ENCODE measurements at places on chromosomes 12 and 14. TPM values are rescaled to one million over a fixed set of nuclear protein-coding genes. Genes with fewer than 3 reads are reported as not detected.

DNA sequence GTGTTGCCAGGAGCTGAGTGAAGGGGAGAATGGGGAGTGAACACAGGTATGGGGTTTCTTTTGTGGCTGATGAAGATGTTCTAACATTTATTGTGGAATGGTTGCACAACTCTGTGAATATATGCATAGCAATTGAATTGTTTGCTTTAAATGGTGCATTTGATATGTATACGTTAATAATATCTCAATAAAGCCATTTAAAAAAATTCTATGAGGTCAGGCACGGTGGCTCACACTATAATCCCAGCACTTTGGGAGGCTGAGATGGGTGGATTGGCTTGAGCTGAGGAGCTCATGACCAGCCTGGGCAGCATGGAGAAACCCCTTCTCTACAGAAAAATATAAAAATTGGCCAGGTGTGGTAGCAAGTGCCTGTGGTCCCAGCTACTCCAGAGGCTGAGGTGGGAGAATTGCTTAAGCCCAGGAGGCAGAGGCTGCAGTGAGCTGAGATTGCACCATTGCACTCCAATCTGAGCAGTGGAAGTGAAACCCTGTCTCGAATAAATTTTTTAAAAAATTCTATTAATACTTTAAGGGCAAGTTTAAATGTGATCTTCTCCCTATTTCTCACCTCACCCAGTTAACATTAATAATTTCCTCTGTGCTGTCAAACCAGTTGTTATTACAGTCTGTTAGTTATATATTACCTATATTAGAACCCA, 65.3 kb downstream of the DENND5B start:
- no peak for DNase-seq

DNA sequence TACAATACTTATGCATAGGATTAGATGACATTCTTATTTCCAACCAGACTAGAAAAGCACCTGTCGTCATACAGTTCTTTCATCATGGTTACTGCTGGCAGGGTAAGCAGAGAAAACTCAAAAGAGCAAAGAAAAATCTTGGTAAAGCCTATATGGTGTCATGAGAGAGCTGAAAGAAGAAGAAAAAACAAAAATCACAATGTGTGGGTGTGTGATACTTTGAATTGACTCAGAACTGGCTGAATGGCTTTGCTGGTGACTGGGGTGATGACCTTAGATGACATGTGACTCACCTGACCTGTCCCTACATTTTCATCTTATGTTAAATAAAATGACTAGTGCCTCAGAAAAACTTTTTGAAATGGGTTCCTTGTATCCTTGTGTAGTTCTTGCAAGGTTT, 278.1 kb upstream of the LMO3 start:
- DNase-seq = no peak

DNA sequence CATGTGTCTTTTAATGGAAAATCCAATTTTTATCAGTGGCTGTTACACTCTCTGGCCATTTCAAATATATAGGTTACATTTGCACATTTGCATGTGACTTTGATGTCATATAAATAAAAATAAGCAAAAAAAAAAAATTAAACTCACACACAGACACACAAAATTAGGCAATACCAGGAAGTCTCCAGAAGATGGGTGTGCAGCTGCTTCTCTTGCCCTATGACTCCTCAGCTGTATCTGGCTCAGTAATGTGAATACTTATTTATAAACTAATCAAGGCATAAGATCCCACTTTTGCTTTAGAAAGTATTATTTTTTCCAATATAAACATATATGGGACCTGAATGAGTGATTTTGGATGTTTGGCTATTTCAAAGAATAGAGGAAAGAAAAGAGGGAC, 461.1 kb downstream of the LRIG3 start:
- DNase-seq = no peak

- DNase-seq = no peak
Observed at GRCh38 chr14:92122351-92122677, 545 bp downstream of the CPSF2 start.

Gene OVCH1
- total RNA-seq = 3.2 TPM

Gene KERA
- total RNA-seq = 0.17 TPM

Gene KRT86
- total RNA-seq = 0.14 TPM

Gene ITGB7
- 3.2 TPM for total RNA-seq

Gene ALKBH1
- 19.1 TPM for total RNA-seq
